ENCODE measurements at places on chromosomes 12 and 14.

GRCh38 chr14:41830714-41831406 lies 224.2 kb downstream of the LRFN5 start:
- no peak for DNase-seq

DNA sequence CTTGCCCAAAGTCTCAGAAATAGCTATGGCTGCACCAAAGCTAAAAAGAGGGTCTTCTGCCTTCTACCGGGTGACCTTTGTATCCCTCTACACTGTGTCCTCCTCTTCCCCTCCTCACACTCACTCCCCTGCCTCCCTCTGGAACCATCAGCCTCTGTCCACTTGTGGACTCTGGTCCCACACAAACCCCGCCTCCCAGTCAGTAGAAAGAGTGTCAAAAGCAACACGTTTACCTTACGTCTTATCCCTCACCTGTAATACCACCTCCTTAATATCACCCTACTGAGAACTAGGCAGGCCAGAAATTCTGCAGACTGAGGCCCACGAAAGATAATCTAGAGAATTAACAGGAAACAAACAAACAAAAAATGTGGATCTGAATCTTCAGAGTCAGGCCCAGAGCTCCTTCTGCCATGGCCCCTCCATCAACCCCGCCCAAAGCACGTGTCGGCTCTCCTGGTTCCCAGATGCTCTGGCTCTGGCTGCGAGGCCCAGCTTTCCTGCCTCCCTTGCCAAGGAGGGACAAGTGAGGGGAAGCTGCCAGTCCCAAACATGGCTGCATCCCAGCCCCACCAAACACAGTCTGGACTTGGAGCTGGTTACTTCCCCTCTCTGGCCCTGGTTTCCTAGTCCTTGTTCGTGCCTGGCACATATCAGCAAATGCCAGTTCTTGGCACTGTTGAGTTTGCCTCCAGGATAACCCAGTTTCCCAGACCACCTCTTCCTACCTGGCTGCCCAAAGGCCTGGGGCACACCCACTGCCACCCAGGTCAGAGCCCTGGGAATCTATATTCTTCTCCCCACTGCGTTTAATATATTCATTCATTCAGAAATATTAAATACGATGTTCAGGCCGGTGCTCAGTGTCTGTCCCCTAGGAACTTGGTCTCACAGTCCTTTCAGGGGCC lies 2.7 kb downstream of the ACTN1 start:
- peak; percentile 38 for DNase-seq

GRCh38 chr14:53956427-53957201 lies at the start of gene BMP4:
BMP4 (minus strand) TSS chr14:53956825; CDS start chr14:53952222, 4,603 bp downstream.
- no peak for DNase-seq

GRCh38 chr14:60771117-60771516 lies 36.6 kb downstream of the MNAT1 start:
- DNase-seq, result no peak

GRCh38 chr12:63934936-63935335 lies 90.4 kb downstream of the SRGAP1 start:
- no peak for DNase-seq

DNA sequence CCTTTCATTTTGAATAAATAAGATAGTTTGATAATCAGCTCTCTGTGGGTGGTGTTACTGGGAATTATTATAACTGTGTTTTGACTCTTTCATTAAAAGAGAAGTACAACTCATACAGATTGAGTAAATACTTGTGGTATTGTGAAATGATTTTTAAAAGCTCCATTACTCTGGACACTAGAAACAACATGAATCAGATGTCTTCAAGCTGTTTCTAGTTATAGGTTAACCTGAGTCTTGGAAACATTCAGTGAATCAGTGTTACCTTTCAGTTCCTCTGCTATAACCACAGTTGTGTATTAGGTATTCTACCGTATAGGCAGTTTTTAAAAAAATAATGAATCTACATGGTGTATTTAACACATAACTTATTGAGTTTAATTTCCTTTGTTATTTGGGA lies 128.4 kb upstream of the SSTR1 start:
- DNase-seq, result no peak

GRCh38 chr12:120093592-120094355 lies 22.8 kb downstream of the RAB35 start:
- DNase-seq, result no peak

GRCh38 chr12:96399120-96399918 lies 920 bp downstream of the CDK17 start:
- DNase-seq, result peak; percentile 66

DNA sequence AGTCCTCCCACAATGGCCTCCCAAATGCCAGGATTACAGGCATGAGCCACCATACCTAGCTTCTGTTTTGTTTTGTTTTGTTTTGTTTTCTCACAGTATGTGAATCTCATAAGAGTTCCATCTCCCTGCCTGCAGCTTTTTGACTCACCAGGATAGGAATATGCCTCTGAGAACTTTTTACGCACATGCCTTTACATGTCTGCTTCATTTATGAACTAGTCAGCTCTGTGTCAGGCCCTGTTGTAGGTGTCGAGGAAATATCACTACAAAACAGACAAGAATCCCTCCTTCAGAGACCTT lies 89.0 kb downstream of the BORCS5 start:
- no peak for DNase-seq

- DNase-seq, result no peak
Observed at GRCh38 chr12:53255996-53256395, 12.1 kb upstream of the ESPL1 start.

DNA sequence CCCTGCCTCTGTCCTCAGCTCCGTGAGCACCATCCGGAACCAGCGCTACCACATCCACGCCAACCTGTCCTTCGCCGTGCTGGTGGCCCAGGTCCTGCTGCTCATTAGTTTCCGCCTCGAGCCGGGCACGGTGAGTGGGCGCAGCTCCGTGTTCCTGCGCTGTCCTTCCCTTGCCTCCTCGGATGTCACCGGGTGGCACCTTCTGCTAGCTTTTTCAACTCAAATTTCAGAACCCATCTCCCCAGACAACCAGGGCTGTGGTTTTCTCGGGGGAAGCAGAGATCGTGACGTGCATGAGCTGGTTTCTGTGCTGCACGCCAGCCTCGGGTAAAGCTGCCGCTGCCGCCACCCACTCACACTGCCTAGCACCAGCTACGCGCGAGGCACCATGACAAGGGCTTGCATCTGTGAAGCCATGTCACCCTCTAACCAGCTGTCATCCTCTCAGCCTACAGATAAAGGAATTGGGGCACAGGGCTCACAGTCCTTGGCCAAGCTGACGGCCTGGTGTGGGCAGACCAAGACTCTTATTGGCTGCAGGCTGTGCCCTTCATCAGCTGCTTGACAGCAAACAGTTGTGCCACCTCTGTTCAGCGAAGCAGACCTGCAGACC lies 152.1 kb downstream of the ADGRD1 start:
- no peak for DNase-seq

DNA sequence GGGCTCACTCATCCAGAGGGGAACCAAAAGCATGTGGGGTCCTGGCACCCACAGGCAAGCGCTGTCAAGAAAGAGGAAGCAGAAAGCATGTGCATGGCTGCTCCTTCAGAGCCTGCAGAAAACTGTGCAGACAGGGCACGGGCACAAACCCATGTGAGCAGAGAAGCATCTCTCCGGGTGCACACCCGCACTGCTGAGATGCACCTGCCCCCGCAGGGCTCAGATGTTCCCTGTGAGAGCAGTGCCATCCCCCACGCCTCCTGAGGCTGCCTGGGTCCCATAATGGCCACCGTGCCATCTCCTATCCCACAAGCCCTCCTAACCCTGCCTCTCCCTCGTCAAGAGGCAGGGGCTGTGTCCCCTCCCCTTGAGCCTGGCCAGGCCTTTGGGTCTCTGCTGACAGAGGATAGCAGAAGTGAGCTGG lies 32.3 kb upstream of the INF2 start:
- DNase-seq, result no peak

GRCh38 chr14:78297858-78298257 lies 127.7 kb downstream of the NRXN3 start:
- no peak for DNase-seq

DNA sequence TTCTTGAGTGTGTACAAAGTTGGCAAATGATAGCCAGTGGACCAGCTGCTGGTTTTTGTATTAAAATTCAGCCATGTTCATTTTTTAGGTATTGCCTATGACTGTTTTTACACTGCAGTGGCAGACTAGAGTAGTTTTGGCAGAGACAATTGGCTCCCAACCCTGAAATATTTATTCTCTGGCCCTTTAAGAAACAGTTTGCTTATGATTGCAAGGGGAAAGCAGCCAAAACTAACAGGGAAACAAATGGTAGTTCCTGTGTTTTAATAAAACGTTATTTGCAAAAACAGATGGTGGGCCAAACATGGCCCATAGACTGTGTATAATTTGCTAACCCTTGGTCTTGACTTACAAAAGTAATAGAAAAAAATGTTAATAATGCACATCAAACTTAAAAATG lies 110.2 kb downstream of the ALX1 start:
- DNase-seq, result no peak

- no peak for DNase-seq
Observed at GRCh38 chr12:78431931-78432330, 432.6 kb upstream of the SYT1 start.

GRCh38 chr14:50015716-50016115 lies 100.7 kb downstream of the VCPKMT start:
- no peak for DNase-seq

DNA sequence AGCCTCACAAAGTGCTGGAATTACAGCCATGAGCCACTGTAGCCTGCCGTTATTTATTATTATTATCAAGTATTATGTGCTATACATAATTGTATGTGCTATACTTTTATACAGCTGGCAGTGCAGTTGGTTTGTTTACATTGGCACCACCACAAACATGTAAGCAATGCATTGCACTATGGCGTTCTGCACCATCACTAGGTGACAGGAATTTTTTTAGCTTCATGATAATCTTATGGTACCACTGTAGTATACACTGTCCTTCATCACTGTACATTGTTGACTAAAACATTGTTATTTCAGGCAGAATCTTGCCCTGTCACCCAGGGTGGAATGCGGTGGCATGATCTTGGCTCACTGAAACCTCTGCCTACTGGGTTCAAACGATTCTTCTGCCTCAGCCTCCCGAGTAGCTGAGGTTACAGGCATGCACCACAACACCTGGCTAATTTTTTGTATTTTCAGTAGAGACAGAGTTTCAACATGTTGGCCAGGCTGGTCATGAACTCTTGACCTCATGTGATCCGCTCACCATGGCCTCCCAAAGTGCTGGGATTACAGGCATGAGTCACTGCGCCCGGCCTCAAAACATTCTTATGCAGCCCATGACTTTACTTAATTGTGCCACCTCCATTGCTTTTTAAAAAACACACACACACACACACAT lies 17.1 kb downstream of the MRPL42 start:
- DNase-seq, result no peak

DNA sequence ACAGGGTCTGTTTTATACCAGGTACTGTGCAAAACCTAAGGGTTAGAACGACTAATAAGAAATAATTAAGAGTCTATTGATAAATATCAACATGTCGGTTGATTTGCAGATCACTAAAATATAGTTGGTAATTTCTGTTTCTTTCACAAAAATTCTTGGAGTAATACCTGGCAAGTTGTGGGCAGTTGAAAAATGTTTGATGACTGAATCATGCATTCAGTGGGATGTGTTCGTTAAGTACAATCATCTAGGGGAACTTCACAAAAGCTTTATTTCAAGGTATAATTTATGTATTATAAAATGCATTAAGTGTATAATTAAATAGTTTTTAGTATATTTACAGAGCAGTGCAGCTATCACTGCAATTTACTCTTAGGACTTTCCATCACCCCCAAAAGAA lies 120.0 kb downstream of the KCNA5 start:
- DNase-seq, result no peak

DNA sequence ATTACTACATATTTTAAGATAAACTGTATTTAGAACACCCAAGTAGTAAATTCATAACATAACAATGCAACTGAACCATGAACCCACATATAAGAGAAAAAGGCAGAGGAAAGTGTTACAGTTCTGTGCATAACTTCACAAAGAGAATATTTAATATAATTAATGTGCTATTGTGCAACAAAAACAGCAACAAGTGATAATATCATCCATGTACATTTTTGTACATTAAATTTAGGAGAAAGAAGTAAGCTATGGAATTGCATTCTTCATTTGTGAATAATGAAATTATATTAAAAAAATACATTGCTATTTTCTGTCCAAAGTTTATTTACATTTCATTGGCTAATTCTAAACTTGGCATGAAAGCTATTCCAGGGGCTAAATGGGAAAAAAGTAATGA lies 72.6 kb downstream of the PLEKHG7 start:
- DNase-seq, result no peak

DNA sequence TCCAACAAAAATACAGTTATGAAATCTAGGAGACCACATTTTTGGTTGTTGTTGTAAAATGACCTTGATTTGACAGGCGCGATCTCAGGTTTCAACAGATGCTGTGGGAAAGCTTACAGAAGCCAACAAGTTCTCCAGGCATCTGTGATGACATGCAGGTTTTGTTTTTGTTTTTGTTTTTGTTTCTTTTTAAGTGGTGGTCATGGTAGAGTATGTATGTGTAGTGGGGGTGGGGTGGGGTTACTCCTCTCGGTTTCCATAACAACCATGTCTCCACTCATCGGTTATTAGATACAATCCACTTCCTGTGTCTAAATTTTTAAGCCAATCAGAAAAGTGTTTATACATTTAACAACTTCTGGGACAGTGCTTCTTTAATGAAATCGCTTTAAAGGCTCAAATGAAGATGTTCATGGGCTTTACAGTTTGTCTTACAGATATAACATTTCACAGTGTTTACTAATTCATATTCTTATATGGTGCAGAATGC lies 199.9 kb upstream of the FOXN3 start:
- no peak for DNase-seq

DNA sequence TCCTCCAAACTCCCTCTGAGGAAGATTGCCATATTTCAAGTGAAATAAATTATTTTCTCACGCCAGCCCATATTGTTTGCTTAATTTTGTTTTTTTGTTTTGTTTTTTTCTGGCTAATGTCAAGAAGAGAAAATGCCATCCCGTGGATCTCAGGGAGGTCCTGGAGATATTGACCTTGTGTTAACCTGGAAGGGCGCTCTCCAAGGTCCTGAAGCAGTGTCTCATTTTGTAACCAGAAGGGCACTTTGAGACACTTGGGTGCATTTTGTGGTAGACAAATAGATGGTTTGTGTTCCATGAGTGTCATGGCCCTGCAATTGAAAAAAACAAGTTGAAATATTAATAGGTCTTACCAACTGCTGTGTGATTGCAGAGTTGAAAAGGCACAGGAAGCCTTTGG lies 268.9 kb downstream of the SUDS3 start:
- no peak for DNase-seq

All from amygdala (tissue), 56 donors.